ENCODE measurements at places on chromosomes 12 and 14.

GRCh38 chr12:6759741-6760140 is 6.4 kb upstream of the PTMS start:
- no peak for ATAC-seq

GRCh38 chr12:92047393-92047826 is 98.2 kb downstream of the BTG1 start:
- ATAC-seq = peak; percentile 76

GRCh38 chr14:53968726-53969125 is 12.1 kb upstream of the BMP4 start:
- ATAC-seq = no peak

GRCh38 chr14:76473481-76474263 is 97.7 kb downstream of the ESRRB start:
- no peak for ATAC-seq

DNA sequence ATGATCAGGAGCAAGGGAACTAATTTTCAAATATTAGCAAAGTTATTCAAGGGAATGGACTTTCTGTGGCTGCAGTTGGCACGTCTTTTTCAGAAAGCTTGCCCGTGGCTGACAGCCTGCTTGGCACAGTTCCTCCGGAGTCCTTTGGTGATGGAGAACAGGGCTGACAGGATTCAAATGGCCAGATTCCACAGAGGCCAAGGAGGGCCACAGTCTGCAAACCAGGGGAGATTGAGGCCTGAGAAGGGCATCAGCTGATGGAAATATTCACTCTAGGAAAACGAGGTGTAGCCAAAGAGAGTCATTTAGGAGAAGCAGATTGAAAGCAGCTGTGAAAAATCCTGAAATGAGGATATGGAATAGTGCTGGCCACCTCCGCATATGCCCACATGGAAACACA is 178.3 kb downstream of the EMP1 start:
- no peak for ATAC-seq

DNA sequence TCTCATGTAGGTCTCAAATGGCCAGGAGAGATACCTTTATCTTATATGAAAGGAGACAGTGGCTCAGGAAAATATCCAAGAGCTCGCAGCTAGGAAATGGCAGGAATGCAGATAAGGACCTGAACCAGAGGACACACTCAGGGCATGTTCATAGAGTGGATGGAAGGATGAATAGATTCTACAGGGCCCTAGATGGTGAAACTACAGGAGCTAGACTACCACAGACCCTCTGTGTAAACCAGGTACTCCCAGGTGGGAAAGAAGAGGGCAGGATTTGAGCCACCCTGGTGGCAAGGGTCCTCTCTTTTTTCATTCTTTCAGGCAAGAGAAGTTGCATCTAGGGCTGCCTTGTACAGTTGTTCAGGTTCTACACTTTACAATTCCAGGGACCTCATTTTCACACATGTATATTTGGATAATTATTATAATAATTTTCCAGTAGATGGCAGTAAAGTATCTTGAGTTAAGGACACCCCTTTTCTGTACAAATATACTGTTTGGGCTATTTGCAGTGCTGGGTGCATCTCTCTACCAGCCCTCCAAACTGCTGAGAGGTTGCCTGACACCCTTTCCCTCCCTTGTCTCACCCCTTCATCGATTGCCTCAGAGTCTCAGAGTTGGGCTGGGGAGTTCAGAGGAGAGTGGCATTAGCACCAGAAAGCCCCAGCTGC is 10.5 kb upstream of the ZDHHC22 start:
- peak; percentile 46 for ATAC-seq

DNA sequence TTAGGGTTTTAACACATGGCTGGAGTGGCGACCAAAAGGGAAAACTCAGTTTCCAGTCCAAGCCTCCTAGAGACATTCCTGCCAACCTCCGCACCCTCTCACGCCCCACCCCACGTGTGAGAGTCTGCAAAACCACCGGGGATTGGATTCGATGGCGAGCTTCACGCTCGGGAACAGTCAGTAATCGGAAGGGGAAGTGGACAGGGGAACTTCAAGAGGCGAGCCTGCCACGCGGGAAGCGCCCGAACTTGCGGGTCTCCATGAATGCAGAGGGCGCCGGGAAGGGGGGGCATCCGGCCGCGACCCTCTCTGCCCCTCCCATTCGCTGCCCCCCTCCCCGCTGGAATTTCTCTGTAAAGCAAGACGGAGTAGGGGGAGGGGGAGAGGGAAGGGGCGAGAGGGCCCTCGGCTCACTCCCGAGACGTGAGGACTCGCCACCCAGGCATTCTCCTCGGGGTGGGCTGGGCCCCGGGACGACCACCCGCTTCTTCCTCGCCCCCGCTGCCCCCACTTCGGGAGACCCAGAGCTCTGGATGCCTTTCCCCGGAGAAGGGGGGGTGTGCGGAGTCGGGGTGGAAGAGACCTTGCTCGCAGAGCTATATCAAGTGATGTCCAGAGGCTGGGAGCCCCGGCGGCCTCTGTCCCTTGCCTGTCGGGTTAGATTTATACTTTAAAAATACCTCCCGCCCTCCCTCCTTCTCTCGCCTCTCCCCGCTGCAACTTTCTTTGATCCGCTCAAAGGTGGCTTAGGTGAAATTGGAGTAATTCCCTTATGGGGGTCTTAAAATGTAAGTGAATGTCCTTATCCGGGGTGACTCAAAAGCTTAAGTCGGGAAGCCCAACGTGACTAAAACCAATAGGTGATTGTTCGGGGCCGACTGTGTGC is 2.5 kb upstream of the CCND2 start:
- peak; percentile 0 for ATAC-seq

DNA sequence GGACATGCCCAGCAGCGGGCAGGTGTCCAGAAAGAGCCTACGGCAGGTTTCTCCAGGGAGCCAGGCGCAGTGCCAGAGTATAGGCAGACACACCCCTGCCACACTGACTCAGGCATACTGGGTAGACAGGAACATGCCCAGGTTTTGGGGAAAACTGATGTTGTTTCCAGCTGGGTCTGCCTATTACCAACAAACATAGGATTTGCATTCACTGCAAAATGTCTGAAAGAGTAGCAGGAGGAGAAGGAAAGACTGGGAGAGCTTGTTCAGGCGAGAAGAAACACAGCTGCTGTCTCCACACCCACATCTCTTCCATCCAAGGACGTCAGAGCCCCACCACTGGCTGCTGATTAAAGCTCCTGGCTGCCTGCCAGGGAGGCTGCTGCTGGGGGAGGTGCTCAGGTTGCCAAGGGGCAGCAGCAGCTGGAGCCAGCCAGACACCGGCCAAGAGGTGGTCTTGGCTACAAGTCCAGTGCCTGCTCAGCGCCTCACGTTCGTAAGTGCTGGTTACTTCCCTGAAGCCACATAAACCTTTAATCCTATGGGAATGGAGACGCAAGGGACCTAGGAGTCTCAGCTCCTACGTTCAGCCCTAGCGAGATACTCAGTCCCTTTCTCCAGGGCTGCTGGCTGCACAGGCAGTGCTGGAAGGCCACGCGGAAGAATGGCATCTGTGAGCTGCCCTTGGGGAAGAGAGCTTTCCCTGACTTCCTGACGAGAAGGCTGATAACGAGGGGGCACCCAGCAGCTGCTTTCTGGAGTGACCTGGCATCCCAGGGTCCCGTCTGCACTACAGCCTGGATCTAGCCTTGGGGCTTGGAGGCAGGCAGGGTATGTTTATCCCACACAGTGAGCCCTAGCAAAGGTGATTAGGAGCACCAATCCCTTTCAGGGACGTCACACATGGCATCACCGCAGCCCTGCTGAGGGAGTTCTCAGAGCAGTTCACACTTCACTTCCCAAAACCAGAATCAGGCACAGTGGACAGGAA is 58.1 kb downstream of the PLEKHG3 start:
- ATAC-seq = no peak

DNA sequence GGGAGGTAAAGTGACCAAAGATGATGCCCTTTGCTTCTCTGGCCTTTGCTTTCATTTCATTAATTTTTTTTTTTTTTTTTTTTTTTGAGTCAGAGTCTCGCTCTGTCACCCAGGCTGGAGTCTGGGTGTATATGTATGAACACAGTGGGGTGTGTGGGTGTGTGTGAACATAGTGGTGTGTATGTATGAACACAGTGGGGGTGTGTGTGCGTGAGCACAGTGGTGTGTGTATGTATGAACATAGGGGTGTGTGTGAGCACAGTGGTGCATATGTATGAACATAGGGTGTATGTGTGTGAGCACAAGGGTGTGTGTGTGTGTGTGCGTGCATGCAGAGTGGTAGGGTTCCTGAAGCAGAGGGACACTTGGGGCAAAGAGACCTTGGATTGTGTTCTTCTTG is 9.6 kb downstream of the KLC1 start:
- peak; percentile 67 for ATAC-seq

DNA sequence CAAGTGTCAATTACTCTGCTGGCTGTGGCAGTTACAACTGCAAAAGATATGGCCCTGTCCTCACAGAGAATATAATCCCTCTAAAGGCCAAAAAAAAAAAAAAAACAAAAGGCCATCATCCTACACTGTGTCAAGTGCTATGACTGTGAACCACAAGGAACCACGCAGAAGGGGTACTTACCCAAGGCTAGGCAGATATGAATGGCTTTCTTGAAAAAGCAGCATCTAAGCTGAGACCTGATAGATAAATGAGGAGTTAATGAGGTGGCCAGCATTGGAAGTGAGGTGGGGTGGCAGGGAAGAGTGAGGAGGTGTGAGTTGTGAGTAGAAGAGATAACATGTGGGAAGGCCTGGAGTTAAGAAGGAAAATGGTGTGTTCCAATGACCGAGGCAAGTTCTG is 16.4 kb upstream of the IL22 start:
- peak; percentile 64 for ATAC-seq

- no peak for ATAC-seq
These were observed 236.3 kb upstream of the SOX5 start for GRCh38 chr12:24185782-24186181.

- ATAC-seq = no peak
These were observed 35.1 kb upstream of the PPP2R5C start for GRCh38 chr14:101726295-101726953.

GRCh38 chr12:53523131-53523530 is 15.8 kb upstream of the NPFF start:
- no peak for ATAC-seq

GRCh38 chr12:3292677-3293412 is 198.2 kb upstream of the PRMT8 start:
- no peak for ATAC-seq

- ATAC-seq = no peak
These were observed 854.5 kb downstream of the SLC6A15 start for GRCh38 chr12:84058136-84058535.

DNA sequence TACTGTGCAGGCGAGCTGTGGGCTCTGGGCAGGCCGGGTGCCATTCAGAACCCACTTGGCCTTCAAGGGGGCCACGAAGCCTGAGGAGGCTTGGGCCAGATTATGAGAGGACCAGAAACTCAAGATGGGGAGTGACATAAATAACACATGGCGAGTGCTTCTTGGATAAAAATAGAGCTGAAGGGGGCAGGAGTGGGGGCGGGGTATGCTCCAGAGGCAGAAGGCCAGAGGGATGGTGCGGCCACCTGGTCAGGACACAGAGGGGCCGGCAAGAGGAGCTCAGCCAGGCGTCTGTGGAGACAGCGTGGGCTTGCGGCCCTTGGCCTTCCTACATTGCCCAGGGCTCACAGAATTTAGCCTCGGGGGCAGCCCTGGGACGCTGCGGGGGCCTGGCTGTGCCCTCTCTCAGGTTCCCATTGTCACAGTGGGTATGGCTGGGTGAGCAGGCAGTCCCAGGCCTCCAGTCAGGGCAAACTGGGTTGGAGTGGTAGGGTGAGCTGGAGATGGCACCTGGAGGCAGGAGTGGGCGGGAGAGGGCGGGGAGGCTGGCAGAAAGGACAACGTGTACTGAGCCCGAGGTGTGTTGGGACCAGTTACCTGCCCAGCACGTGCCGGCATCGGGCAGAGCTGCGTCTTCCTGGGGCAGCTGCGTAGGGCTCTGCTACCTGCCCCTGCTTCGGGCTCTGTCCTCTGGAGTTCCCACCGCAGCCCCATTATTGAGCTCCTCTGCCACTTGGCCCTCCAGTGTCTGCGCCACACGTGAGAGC is 7.4 kb upstream of the SLC25A29 start:
- ATAC-seq = no peak

- ATAC-seq = no peak
These were observed 85.4 kb downstream of the CHGA start for GRCh38 chr14:93008381-93008780.

DNA sequence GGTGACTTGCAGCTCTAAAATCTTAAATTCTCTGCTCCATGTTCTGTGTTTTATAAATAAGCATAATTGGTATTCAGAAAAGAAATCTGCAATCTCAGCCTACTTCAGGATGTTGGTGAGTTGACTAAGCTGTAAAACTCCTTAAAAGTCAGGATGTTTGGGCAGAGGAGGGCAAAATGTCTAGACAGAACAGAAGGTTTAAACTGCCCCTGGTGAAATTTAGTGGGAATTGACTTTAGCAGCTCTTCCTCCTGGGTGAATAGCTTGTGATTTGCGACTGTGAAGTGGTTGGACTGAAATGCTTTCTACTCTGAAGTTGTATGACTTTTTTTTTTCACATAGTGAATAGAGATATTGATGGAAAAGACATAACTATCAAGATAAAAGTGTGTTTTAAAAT is 85.8 kb downstream of the CAND1 start:
- no peak for ATAC-seq

- peak; percentile 93 for ATAC-seq
These were observed 1181.2 kb downstream of the VRK1 start for GRCh38 chr14:97978341-97978740.

- no peak for ATAC-seq
These were observed 322.4 kb upstream of the DCN start for GRCh38 chr12:91505006-91505405.

DNA sequence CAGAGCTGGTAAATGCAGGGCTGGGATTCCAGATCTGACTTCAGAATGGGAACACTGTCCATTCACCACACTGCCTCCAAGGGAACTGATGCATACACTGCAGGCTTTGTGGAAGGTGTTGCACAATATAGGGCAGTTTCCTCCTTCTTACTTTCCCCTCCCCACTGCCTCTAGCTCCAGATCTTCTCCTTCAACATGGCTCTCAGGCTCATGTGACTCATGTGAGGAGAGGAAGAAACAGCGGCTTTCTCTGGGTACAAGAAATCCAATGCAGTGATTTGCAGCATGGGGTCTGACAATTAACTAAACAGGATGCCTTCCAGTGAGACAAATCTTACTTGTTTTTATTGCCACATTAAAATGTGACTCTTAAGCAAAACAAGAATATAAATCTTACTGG is 447.6 kb upstream of the CCDC196 start:
- ATAC-seq = no peak

GRCh38 chr14:97960436-97960835 is 1163.3 kb downstream of the VRK1 start:
- ATAC-seq = no peak

GRCh38 chr14:60722357-60723115 is 1.6 kb downstream of the SIX4 start:
- ATAC-seq = peak; percentile 36

- peak; percentile 74 for ATAC-seq
These were observed 38.9 kb downstream of the EML1 start for GRCh38 chr14:99831903-99832685.

Data from activated T-helper 17 cell treated with anti-CD3 and anti-CD28 coated beads, Interleukin-2, amount 50 U/mL, for 72 hours (primary cell).